Osteoblast (primary cell): ENCODE measurements at places on chromosomes 3 and 15. TPM values are rescaled to one million over a fixed set of nuclear protein-coding genes. Genes with fewer than 3 reads are reported as not detected.

DNA sequence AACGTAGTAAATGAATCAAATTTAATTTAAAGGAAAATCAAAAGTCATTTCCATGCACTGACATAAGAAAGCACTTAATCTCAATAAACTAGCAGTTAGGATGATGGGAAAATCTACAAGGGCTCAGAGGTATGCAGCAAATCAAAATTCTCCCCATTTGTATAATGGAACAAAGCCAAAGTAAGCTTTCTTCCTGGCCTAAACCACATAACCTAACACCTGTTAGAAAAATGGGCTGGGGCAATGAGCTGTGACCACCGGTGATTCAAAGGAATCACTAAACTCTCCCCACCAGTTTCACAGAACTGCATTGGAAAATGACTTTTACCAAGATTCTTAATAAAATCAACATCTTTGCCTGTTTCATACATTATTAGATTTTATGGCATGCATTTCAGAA is 1024.3 kb downstream of the FHIT start:
- DNase-seq: no peak

Gene GHSR
- total RNA-seq: not detected in 2 replicates

Gene COL8A1
- 311 and 720 TPM in 2 replicates for total RNA-seq

DNA sequence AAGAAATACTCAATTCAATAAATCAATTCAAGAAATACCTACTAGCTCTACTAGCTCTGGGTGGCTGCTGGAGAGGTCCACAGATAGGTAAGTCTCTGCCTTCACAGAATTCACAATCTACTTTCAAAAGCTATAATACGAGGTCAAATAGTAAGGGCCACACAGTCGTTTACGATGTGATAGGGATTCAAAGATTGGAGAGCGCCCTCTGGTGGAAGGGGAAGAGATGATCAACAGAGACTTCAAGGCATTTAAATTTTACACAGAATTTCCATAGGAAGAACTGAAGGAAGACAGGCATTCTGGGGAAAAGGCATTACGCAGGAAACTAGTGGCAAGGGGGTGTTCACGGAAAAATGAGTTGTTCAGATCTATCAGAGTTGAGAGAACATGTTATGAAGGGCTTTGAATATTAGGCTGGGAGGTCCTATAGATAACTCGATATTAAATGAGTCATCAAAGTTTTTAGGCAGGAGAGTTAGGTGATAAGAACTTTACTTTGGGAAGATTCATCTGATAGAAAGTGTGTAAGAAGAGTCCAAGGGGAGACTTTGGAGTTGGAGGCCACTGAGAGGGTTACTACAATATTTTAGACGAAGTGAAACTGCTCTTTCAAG is 128.8 kb downstream of the FRMD5 start:
- no peak for DNase-seq

Gene TGM4
- total RNA-seq: not detected in 2 replicates

DNA sequence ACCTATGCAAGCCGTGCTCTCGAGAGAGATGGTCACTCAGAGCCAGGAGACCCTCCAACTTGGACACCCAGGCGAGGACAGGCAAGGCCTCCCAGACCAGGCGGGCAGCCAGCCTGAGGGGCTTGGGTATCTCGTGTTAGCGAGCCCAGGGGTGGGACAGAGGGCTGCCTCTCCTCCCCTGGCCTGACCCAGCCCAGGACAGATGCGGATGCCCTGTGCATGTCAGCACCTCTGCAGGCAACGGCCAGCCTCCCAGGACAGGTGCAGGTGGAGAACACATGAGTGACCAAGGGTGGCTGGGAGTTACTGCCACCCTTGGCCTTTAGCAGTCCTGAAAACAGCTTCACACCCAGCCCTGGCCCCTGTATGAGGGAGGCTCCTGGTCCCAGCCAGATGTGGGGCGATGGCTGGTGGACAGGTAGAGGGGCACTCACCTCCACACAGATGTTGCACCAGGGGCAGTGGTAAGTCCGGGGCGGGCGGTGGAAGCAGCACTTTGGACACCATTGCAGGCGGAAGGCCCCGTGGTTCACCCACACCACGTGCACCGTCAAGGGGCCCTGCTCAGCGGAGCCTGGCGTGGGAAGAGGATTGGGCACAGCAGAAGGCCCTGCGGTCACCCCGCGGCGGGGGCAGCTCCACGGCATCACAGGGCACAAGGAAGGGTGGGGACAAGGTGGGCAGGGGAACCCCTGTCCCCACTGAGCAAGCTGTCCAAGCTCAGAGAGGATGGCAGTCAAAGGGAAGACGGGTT is 2.1 kb downstream of the ZDHHC19 start:
- no peak for DNase-seq

DNA sequence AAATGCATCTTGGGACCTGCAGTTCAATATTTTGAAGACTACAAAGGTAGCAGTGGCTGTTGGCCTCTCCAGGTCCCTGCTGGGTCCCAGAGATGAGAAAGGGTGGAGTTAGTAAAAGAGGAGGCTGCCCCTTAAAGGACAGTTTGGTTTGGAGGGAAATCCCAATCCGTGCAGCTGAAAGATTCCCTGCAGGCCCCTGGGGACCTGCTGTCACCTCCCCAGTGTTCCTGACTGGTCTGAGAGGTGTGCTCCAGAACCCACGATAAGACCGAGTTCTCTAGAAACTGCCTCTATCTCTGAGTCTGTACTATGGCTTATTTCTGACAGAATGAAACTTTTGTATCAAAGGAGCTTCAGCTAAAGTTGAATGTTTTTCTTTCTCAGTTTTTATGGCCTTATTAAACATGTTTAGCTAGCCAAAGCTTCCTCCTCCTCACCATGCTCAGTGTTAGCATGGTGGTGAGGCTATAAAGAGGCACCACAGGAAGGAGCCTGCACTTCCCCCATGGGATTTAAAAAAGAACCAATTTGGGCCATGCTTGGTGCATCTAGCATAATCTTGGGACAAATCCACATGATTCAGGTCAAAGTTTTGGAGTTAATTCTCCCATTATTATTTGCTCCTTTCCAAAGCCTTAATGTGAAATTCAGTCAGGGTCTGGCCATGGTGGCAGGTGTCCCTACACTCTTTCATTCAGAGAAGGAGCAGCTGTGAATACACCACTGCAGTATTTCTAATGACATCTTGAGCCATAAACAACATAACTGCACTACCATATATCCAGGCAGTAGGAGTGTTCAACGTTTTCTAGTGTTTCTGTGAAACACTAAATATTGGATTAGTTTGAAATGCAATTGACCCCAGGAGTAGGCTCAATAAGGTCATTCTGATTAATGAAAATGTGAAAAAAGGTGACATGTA is 74.4 kb downstream of the ATP1B3 start:
- no peak for DNase-seq

Gene BLM
- 1.4 and 1.5 TPM in 2 replicates for total RNA-seq

Gene TMEM212
- not detected in 2 replicates for total RNA-seq

Gene TM4SF4
- total RNA-seq: under 0.01 TPM in 1 of 2 replicates, not detected in the other

Gene SLC12A1
- not detected in 2 replicates for total RNA-seq

GRCh38 chr3:175956964-175957363 is 1097.8 kb downstream of the NAALADL2 start:
- no peak for DNase-seq

DNA sequence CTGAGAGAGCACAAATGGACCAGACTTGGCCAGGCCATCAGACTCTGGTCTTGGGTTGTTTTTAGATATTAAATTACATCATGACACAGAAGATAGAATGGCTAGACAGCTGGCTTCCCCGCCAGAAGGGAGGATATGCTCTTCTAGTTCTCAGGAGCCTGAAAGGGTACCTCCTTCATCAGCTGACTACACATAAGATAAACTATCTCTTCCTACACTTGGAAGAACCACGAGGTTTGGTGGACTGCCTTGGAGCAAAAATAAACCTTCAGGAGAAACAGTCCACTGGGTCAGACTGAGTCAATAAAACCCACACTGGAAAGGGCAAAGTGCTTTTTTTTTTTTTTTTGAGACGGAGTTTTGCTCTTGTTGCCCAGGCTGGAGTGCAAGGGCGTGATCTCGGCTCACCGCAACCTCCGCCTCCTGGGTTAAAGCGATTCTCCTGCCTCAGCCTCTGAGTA is 26.3 kb upstream of the DYNC1LI1 start:
- DNase-seq: peak; percentile 39

Gene UBA7
- 76.7 and 81.3 TPM in 2 replicates for total RNA-seq

Gene PPARG
- total RNA-seq: 7.2 and 9.4 TPM in 2 replicates

GRCh38 chr15:33094336-33094735 is 100.2 kb downstream of the FMN1 start:
- DNase-seq: no peak

Gene LYZL4
- total RNA-seq: not detected in 2 replicates

DNA sequence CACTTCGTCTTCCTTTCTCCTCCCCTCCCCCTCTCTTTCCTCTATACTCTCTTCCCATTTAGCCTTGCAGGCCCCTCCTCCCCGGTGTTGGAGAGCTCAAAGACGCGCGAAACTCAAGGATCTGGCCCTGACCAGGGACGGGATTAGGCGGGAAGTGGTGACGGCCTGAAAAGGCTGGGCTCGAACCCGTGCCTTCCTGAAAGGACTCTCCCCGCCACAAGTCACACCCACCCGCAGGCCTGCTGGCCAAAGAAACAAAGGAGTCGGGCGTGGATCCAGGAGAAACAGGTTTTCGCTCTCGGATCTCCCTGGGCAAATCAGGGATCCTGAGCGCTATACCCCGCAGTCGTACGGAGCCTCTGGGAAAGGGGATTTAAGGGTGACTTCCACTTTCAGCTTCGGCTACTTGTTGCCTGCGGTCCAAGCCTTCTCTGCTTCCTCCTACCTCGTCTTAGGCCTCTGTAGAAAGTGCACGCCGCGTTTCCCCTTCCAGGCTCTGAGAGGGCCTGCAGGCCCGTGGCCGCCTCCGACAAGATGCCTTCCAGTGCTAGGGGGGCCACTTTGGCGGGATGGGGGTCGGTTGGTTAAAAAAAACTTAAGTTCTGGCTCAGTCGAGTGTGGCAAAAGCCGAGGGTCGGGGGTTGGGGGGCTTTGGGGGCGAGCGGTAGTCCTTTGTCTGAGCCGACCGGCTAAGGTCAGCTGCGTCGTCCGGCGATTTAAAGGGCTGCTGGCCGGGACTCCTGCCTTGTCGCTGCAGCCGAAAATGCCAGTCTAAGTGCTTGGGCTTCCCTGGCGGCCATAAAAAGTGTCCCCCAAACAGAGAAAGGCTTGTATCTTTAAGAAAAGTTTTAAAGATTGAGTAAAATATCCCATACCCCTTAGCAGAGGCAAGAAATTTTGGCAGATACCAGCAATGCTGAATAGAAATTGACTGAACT is 8.2 kb downstream of the ZIC4 start:
- DNase-seq: no peak

DNA sequence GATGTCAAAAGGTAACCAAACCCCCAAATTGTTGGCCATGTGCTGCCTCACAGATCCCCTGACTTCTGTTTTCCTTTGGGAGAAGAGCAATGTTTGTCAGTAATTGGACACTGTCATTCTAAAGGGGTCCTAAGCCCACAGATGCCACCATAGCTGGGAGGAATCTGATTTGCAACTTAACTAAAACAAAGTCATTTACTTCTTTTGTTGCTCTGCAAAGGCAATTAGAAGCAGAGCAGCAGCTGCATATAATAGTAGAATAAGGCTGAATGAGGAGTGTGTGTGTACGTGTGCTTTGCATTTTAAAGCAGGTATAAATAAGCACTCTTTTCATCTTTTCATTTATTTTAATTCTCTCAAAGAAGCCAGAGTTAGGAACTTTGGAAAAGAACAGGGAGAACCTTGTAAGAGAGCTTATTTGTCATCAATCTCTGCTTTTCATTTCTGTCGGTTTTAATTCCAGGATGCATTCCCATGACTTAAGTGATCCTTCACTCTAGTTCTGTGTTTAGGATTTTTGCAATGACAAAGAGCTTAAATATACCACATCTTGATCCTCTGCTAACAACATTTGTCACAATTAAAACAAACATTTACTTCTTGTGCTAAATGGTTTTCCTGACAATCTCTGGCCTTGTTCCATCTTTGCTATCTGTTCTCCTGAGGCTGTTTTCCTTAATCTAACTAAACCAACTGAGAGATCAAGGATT is 530.2 kb upstream of the CBLB start:
- DNase-seq: no peak

DNA sequence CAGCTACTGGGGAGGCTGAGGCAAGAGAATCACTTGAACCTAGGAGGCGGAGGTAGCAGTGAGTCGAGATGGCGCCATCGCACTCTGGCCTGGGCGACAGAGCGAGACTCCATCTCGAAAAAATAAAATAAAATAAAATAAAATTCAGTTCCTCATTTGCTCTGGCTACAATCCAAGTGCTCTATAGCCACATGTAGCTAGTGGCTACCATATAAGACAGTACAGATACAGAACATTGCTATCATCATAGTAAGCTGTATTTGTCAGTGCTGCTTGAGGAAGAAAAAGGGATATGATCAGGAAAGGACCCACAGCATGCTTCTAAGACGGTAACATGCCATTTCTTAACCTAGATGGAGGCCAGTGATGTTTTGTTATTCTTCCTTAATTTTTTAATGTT is 88.7 kb upstream of the CDAN1 start:
- DNase-seq: no peak

GRCh38 chr3:52845157-52845556 is 10.3 kb upstream of the MUSTN1 start:
- DNase-seq: peak; percentile 85

- DNase-seq: no peak
These were observed 706.2 kb downstream of the GRM7 start for GRCh38 chr3:7567160-7567559.

Gene SLC9C1
- not detected in 2 replicates for total RNA-seq
